Kidney epithelial cell (primary cell): ENCODE measurements at places on chromosomes 1 and 21. TPM values are rescaled to one million over a fixed set of nuclear protein-coding genes. Genes with fewer than 3 reads are reported as not detected.

Gene ZNF644
- 38.5 and 50.4 TPM in 2 replicates for total RNA-seq

Gene PODN
- not detected in 2 replicates for total RNA-seq

Gene SRRM1
- total RNA-seq: 58.4 and 71.1 TPM in 2 replicates

Gene LCE6A
- not detected in 2 replicates for total RNA-seq

Gene CAP1
- 428 and 441 TPM in 2 replicates for total RNA-seq

Gene MASP2
- 0.55 TPM in 1 of 2 replicates, not detected in the other for total RNA-seq

Gene HEYL
- total RNA-seq: 3.4 and 4.8 TPM in 2 replicates

Gene REG4
- total RNA-seq: not detected in 2 replicates

Gene PALMD
- 0.17 and 0.27 TPM in 2 replicates for total RNA-seq

Gene SELL
- not detected in 2 replicates for total RNA-seq

Gene NUCKS1
- 63.9 and 72.6 TPM in 2 replicates for total RNA-seq

Gene NCAM2
- total RNA-seq: under 0.01 and 1.8 TPM in 2 replicates

Gene MFSD2A
- 4.6 and 5.9 TPM in 2 replicates for total RNA-seq

Gene RBP7
- 11.1 and 14.8 TPM in 2 replicates for total RNA-seq

Gene CLEC20A
- not detected in 2 replicates for total RNA-seq

Gene APOBEC4
- total RNA-seq: not detected in 2 replicates

Gene CR1
- 0.07 and 0.13 TPM in 2 replicates for total RNA-seq

Gene SYNC
- total RNA-seq: 2.7 and 3.8 TPM in 2 replicates

Gene RXFP4
- not detected in 2 replicates for total RNA-seq

Gene PLA2G5
- total RNA-seq: not detected in 2 replicates

Gene AUNIP
- 1.7 and 6.2 TPM in 2 replicates for total RNA-seq

Gene IL19
- total RNA-seq: not detected in 2 replicates

Gene PLA2G2C
- total RNA-seq: not detected in 2 replicates

Gene FLG2
- total RNA-seq: not detected in 2 replicates

Gene DIO1
- total RNA-seq: not detected in 2 replicates

Gene DCLRE1B
- total RNA-seq: 6.7 and 7.5 TPM in 2 replicates

Gene FAM72B
- 0.82 and 1.5 TPM in 2 replicates for total RNA-seq

Gene LCE1A
- not detected in 2 replicates for total RNA-seq

Gene PLA2G2A
- not detected in 2 replicates for total RNA-seq

Gene ENTREP3
- total RNA-seq: 13.2 and 24.8 TPM in 2 replicates

Gene FAM89A
- total RNA-seq: 6.3 and 7.1 TPM in 2 replicates

Gene SLC25A34
- 0.25 and 0.34 TPM in 2 replicates for total RNA-seq

Gene TRAF3IP3
- total RNA-seq: not detected in 2 replicates

Gene VTCN1
- total RNA-seq: 0.29 and 1.3 TPM in 2 replicates

Gene AMY1C
- total RNA-seq: not detected in 2 replicates

Gene ZNF697
- 22.4 and 23.7 TPM in 2 replicates for total RNA-seq

Gene RHD
- total RNA-seq: not detected in 2 replicates

Gene TMEM240
- 2.8 and 3.9 TPM in 2 replicates for total RNA-seq

Gene SLAMF9
- not detected in 2 replicates for total RNA-seq

Gene NBL1
- 71.0 and 76.7 TPM in 2 replicates for total RNA-seq

Gene MKNK1
- total RNA-seq: 22.6 and 25.3 TPM in 2 replicates

Gene POU2F1
- total RNA-seq: 8.4 and 9.8 TPM in 2 replicates

Gene PRAMEF12
- total RNA-seq: 0.21 TPM in 1 of 2 replicates, not detected in the other

Gene GRHL3
- 12.5 and 12.9 TPM in 2 replicates for total RNA-seq

Gene NEGR1
- total RNA-seq: 4.0 and 4.9 TPM in 2 replicates

Gene TNFRSF18
- total RNA-seq: 0.67 and 2.1 TPM in 2 replicates
